ENCODE measurements at places on chromosomes 3 and 15.

DNA sequence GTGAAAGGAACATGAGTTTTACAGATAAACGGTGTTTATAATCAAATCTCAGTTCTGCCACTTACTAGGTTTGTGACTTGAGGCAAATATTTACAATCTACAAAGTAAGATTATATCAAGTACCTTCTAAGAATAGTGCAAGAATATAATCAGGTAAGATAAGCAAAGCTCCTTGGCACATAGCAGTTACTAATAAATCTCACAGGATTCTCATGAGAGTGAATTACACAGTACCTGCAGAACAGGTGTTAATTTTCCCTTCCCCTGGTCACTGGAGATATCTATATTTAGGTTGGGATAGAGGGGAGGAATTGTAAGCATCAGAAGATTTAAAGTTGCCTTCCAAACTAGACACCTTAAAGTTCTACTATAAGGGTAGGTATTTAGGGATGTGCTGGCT lies 53.0 kb downstream of the UBR1 start:
- no peak for DNase-seq

DNA sequence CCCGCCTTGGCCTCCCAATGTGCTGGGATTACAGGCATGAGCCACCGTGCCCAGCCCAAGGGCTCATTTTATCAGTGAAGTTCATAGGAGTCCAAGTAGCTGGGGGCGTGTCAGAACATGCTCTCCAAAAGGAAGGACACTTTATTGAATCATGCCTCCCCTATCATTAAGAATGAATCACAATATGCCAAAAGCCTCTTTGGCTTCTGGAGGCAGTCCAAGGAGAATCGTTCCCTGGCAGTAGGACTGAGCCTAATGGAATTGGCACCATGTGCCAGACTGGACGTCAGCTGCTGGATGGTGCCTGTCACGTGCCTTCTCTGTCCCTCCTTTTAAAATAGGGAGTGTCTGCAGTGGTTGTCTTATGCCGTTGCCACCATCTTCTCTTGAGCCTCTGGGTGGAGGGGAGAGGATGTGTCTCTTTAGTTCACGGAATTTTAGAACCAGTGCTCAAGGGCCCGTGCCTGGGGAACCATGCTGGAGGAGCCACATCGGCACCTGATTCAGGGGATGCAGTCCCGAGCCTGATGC lies 234.7 kb upstream of the LYSMD4 start:
- DNase-seq: no peak

GRCh38 chr15:95624616-95625361 lies 705.7 kb upstream of the NR2F2 start:
- DNase-seq: no peak

DNA sequence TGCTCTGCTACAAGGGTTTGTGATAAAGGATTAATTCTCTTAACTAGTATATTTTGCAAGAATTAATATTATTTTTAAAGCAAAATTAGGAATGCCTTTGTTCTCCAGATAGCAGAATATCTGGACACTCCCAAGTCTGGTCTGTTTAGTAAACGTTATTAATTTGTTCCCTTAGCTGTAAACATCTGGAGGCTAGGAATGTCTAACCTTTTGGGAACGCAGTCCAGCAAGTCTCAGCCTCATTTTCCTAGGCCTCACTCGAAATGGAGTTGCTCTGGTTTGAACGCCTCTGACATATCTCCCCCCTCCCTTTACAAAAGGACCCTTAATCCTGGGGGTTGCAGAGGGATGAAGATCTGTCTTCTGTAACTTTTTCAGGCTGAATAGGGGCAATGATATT lies 59.3 kb upstream of the WNT7A start:
- DNase-seq: no peak

- DNase-seq: no peak
These were observed 26.3 kb downstream of the SRGAP3 start for GRCh38 chr3:9222956-9223639.

DNA sequence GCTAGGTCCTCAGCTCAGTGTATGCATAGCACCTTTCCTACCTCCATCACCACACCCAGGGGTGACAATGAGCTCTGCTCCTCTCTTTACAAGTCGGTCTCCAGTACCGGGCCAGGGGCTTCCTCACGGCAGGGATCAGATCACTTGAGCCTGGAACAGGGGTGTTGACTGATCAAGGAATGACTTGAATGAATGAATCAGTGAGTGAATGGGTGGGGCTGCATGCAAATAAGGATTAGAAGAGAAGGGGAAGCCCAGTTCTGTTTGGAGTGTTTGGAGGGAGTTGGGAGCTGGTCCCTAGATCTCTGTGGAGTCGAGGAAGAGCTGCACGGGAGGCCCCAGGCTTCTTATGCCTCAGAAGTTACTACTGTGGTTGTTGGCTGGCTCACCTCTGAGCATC lies 87.0 kb downstream of the TMEM266 start:
- DNase-seq: no peak

GRCh38 chr3:103127737-103128136 lies 692.9 kb downstream of the ZPLD1 start:
- DNase-seq: no peak

- DNase-seq: no peak
These were observed 69.1 kb downstream of the MAGEF1 start for GRCh38 chr3:184642631-184643285.

GRCh38 chr3:123412076-123412475 lies 36.8 kb downstream of the ADCY5 start:
- no peak for DNase-seq

GRCh38 chr3:71885006-71885405 lies 100.1 kb upstream of the PROK2 start:
- DNase-seq: peak; percentile 21

DNA sequence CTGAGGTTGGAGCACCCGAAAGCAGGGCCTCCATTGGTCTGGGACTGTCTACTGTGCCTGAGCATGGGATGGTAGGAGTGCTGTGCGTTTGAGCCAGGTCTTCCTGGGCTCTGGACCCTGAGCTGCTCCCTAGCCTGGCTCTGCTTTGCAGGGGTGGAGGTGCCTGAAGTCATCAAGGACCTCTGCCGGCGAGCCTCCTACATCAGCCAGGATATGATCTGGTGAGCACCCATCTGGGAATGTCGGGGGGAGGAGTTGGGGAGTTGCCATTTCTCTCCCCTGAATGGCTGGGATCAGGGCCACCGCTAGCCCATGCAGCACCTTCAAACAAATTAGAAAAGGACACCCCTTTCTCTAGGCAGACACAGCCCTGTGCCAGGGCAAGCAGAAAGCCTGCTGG lies 20.7 kb downstream of the DUOX1 start:
- DNase-seq: no peak

- DNase-seq: no peak
These were observed 436.4 kb upstream of the KCNMB2 start for GRCh38 chr3:178099862-178100261.

- DNase-seq: no peak
These were observed 294.4 kb downstream of the EPHB1 start for GRCh38 chr3:135089451-135089850.

- no peak for DNase-seq
These were observed 36.9 kb upstream of the GOLGB1 start for GRCh38 chr3:121786485-121786884.

- DNase-seq: peak; percentile 76
These were observed 924 bp upstream of the SIN3A start for GRCh38 chr15:75452364-75452864.

DNA sequence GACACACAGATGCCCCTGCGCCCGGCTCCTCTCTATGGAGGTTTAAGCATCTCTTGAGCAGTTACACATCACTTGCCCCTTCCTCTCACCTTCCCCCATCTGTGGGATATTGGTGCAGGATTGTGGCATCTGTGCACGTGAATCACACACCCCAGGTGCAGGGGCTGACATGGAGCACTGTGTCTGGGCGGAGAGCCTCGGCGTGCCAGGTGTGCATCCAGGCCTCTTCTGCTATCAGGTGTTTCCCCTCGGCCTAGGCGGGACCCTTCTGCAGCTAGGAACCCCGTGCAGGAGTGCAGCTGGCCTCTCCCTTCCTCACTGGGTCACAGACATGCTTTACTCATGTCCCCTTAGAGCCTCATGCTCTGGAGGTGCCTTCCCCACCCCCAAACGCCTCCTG lies 33.4 kb upstream of the MUC13 start:
- no peak for DNase-seq
